ENCODE measurements at places on chromosomes 2 and 18.

DNA sequence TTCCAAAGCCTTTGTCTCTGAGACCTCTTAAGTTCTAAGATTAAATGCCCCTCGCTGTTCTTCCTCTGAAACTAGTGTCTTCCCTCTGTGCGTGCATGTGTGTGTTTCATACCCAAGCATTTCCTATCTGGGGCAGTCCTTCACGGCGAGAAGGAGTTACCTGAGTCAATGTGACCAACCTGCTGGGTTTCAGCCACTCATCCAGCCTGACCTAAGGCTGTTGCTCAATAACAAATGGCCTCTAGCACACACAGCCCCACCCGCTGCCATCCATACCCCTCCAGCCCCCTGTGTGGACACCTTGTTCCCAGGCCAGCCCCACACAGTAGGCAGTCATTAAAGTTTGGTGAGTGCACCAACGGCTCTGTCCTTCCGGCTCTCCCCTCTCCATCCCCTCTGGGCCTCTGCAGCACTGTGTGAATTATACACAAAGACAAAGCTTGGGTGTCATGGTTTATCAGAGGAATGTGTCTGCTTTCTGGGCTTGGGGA is 53.8 kb upstream of the FOSL2 start:
- no peak for DNase-seq

DNA sequence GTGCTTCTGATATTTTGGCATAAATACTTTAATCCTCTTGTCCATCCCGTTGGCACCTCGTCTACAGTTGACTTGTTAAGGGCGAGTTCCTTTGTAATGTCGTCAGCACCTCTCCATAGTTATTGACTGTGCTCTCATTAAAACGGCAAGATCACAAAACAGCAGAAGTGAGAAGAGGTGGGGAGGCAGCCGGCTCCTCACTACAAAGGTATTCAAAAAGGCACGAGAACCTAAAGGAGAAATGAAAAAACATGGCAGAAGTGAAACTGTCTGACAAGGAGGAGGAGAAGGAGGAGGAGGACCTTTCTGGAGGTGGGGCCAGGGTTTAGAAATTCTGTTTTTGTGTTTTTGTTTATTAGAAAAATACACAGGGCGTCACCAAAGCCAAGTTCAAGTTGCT is 235.6 kb downstream of the BCL11A start:
- DNase-seq, result no peak

DNA sequence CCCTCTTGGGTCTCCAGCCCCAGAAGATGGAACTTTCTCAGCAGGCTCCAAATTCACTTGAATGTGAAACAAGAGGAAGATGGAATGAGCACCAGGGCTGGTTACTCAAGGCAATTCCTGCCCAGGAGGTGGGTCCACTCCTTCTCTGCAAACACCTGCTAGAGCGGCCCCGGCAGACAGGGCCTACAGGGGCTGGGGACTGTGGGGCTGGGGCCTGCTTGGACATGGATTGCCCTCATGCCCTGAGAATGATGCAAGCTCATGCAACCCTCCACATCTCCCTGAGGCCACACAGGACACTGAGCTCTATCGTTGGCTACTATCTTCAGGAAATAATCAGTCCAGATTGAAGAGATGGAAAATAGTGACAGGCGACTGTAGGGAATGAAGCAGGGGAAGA is 39.1 kb downstream of the TFCP2L1 start:
- no peak for DNase-seq

GRCh38 chr18:79805211-79805887 is 7.6 kb downstream of the KCNG2 start:
- no peak for DNase-seq

DNA sequence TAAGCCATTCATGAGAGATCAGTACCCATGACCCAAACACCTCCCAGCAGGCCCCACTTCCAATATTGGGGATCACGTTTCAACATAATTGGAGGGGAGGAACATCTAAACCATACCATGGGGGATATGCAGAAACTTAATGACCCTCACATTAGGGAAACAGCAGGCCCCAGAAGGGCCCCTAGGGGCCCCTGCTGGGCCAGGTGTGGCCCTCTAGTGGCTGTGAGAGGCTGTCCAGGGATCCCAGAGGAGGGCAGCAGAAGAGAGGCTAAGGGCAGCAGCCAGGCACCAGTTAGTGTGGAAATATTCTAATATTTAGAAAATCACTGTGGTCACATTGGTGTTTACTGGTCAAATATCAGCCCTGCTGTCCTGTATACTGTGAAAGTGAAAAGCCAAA is 49.3 kb upstream of the ANKRD44 start:
- no peak for DNase-seq

DNA sequence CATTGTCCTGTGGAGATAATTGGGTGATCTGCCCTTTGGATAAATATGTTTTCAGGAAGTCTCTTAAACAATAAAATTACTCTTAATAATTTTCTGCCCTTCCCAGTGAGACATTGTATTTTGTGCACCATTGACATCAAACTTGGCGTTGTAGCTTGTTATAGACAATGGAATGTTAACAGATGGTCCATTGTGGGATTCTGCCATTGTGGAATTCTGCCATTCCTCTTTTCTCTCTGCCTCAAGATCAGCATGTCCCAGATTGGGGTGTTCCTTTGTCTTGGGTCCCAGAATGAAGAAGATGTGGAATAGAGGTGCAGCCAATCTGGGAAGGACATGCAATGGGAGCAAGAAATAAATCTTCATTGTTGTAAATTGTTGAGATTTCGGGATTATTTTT is 15.1 kb upstream of the LDAH start:
- no peak for DNase-seq

- no peak for DNase-seq
These were observed 101.4 kb downstream of the CCDC85A start for GRCh38 chr2:56285224-56285623.

GRCh38 chr2:650343-651310 is 26.6 kb downstream of the TMEM18 start:
- no peak for DNase-seq

DNA sequence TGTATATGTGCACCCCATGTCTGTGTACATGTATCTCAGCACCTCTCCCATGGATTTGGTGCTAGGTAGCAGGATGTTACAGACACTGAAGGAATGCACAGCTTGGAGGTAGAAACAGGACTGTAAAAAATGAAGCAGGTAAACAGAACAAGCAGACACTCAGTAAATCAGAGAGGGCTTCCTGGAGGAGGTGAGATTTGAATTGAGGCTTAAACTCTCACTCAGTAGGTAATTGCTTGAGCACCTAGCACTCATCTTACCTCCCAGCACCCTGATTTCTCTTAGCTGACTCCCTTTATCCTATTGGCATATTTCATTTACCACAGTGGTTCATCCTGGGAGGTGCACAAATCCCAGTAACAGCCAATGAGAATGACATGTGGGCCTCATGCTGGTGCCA is 537.9 kb upstream of the RAB6C start:
- no peak for DNase-seq

- no peak for DNase-seq
These were observed 1245.7 kb upstream of the LRRTM1 start for GRCh38 chr2:81550277-81550676.

DNA sequence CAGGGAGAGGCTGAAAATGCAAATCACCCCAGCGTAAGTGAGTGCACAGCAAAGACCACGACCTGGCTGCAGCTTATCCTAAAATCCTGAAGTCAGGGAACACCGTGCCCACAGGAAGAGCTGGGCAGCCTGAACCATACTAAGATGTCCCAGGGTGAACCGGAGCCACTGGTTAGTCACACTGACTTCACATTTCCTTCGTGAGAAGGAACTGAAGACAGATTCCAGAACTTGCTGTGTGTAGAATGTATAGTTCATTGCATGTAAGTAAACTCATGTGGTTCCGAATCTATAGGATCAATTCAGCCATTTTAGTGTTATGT is 84.6 kb upstream of the NDUFV2 start:
- no peak for DNase-seq

GRCh38 chr2:65487404-65487803 is 55.0 kb upstream of the SPRED2 start:
- DNase-seq, result no peak

GRCh38 chr2:218582076-218582475 is 13.4 kb downstream of the CNOT9 start:
- no peak for DNase-seq

- DNase-seq, result no peak
These were observed 86.6 kb downstream of the EPHA4 start for GRCh38 chr2:221485503-221485870.

Data from stimulated activated CD4-positive, alpha-beta T cell treated with anti-CD3 and anti-CD28 coated beads, TNF-alpha, amount 100 ng/mL, for 1 hour (primary cell).